ENCODE measurements at places on chromosomes 7 and 10.

- peak; percentile 83 for DNase-seq
Measured at GRCh38 chr10:110425684-110426293, 71.9 kb upstream of the DUSP5 start.

- no peak for DNase-seq
Measured at GRCh38 chr7:123177442-123177841, 22.3 kb downstream of the SLC13A1 start.

DNA sequence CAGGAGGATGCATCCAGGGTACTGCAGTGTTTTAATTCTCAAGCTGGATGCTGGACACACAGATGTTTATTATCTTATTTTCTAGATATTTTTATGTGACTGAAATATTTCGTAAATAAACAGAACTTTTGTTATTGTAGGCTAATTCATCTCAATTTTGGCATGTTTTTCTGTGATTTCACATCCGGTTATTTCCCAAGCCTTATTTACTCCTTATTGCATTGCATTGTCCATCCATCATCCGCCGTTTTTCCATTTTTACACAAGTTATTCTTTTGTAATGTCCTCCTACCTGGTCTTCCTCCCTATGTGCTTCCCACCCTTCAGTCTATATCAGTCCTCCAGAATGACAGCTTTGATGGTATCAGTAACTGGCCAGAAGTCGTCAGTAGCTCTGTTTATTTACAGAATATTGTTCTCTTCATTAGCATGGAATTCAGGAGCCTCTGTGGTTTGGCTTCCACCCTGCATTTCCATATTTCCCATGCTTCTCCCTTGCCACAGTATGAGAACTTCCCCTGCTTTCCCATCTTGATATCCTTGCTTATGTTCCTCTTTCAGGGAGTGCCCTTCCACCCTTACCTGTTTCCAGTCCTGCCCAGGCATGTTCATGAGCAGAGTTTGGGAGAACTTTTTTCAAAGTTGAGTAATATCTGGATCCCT, 16.1 kb downstream of the GNAI1 start:
- no peak for DNase-seq

DNA sequence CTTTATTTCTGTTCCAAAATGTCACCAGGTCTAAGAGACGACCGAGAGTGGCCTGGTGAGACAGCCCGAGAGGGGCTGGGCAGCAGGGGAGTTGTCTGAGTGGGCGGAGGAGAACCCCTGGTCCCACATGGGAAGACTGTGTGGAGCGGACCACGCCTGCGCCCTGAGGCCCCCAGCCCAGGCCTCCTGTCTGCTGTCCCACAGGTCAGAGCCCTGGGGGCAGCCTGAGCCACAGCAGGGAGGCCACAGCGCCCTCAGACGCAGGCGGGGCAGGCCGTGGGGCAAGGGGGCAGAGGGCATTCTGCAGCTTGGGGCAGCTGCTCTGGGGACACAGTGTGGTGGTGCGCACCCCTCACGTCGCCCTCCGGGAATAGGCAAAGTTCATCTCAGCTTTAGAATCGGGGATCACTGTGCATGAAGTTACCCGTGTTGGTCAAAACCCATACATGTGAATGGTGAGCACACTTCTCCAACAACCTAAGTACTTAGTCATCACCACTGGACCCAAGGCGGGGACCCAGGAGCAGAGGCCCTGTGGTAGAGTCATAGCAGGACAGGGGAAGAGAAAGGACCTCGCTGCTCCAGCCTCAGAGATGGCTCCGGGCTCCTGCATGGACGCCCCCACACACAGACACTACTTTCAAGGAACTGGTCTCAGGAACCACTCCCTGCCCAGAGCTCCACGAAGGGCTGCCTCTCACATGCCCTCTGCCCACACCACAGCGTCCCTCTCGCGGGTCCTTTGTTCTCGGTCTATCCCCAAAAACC, 214.7 kb downstream of the ELFN1 start:
- DNase-seq: no peak

- DNase-seq: peak; percentile 5
Measured at GRCh38 chr7:90345595-90346335, 751 bp upstream of the GTPBP10 start.

DNA sequence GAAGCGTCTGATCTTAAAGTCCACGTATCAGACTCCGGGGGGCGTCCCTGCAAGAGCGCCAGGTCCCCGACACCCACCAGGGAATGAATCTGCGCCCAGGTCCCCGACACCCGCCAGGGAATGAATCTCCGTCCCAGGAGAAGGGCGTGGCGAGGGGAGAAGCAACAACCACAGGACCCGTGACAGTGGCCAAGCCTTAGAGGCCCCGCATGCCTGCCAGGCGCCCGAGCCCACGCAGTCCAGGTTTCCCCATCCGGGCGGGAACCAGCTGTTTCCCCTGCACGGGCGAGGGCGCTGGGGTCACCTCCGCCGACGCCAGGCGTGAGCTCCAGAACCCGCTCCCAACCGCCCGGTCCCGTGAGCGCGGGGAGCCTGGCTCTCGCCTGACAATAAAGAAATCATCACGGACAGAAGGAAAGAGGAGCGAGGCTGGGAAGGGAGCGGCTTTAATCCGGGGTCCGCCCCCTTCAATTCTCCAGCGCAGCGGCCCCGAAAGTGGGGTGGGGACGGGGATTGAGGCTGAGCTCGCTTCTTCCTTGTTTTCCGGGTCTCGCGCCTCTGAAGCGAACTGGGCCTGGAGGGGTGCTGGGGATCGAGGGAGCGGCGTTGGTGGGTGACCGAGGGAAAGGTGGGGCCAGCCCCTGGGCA, 29.0 kb upstream of the BMS1 start:
- no peak for DNase-seq

GRCh38 chr10:4843525-4844180, 17.6 kb downstream of the AKR1E2 start:
- DNase-seq: no peak

GRCh38 chr7:138668229-138668596, 32.9 kb downstream of the SVOPL start:
- no peak for DNase-seq
